ENCODE measurements at places on chromosomes 6 and 20.

DNA sequence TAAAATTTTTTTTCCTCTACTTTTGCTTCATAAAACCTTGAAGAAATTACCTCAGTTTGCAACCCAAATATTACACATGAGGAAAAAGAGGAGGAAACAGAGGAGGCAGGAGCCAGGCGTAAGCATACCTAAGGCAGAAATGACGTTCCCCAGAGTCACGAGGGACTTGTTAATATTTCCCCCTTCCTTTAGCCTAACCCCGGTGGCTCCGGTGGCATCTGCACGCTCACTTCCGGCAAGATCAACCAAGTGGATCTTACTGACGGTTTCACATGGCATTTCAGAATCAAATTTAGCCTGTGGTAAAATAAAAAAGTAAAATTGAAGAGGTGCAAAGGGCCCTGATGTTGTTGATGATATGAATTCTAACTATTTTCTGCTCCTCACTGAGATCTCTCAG is 67.4 kb downstream of the KIF16B start:
- no peak for DNase-seq

GRCh38 chr20:53699906-53700305 is 106.3 kb upstream of the ZNF217 start:
- DNase-seq: no peak

GRCh38 chr6:49515485-49516146 is 15.9 kb downstream of the GLYATL3 start:
- DNase-seq: no peak

DNA sequence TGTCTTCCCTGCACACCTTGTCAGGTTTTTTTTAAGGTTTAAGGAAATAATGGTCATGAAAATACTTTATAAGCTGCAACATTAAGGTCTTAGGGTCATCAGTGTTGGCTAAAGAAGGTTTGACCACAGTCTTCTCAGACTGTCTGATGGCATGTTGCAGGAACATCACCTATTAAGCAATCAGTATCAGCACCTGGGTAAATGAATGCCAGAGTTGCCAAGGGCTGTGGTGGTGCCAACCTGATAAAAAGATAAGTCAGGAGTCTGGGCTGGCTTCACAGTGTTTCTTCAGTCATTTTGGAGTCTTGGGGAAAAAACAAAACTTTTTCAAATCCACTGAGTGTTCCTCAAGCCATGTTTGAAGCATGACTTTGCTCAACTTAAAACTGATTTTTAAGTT is 61.5 kb upstream of the VSTM2L start:
- DNase-seq: no peak

DNA sequence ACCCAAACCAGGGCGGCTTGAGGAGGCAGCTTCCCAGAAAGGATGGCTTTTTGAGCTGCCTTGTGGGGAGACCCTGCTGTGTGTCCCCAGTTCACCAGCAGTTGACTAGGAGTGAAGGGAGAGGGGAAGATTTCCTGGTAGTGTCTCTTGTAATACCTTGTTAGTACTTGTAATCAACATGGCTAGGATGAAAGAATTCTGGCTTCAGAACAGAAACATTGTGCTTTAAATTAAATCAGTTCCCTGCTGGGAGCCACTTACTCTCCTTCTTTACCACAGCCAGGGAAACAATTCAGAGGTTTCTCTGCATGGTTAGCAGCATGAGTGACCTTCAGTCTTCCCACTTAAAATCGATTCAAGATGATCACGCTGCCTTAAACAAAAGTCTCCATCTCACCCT is 525.4 kb upstream of the ID4 start:
- DNase-seq: no peak

DNA sequence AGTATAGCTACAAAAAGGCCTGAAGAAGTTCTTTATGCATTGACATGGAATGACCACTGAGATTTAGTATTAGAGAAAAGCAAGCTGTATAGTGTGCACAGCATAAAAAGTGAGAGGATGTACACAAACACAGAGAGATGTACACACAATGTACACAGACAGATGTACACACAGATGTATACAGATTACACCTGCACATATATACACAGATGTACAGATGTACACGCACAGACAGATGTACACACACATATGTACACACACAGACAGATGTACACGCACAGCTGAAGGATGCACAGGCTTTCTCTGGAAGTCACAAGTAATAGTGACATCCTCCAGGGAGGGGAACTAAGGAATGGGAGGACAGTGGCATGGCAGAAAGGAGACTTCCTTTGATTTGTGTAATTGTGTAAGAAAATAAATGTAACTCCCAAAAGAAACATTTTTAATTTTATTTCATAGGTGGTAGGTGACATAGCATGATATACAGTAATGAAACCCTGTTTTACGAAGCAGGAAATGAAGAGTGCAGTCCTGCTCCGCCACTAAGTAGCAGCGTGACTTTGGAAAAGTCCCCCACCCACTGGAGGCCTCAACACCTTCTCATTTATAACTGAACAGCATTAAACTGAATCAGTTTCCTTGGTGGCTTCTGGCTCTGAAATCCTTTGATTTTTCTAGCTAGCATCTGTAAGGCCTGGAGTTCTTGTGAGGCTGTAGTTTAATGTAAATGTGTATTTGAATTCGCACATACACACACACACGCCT is 14.1 kb downstream of the NFATC2 start:
- no peak for DNase-seq

- DNase-seq: no peak
These were observed 117.5 kb downstream of the CEBPB start for GRCh38 chr20:50308166-50308512.

DNA sequence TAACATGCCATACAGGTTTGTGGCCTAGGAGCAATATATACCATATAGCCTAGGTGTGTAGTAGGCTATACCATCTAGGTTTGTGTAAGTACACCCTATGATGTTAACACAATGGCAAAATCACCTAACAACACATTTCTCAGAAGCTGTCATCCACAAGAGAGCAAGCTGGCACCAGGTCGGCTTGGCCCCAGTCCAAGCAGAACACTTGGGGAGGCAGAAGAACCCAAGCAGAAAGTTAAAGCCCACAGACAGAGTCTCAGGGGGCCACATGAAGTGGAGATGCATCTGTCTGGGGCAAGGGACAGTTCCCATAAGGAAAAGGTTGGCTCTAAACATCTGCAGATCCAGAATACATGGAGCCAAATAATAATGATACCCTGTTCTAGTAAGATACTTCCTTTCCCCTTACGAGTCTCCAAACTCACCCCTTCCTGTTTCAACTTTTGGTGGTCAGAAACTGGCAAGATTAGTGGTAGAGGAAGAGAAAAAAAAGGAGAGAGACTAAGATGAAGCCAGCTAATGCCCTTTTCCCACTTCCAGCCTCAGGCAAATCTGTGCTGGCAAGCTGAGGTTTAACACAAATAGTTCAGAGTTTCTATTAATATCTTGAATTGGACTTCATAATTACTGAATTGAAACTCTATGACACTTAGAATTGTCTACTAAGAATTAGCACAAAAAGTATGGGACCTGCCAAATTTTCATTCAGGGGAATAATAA is 29.5 kb downstream of the TCF21 start:
- no peak for DNase-seq

DNA sequence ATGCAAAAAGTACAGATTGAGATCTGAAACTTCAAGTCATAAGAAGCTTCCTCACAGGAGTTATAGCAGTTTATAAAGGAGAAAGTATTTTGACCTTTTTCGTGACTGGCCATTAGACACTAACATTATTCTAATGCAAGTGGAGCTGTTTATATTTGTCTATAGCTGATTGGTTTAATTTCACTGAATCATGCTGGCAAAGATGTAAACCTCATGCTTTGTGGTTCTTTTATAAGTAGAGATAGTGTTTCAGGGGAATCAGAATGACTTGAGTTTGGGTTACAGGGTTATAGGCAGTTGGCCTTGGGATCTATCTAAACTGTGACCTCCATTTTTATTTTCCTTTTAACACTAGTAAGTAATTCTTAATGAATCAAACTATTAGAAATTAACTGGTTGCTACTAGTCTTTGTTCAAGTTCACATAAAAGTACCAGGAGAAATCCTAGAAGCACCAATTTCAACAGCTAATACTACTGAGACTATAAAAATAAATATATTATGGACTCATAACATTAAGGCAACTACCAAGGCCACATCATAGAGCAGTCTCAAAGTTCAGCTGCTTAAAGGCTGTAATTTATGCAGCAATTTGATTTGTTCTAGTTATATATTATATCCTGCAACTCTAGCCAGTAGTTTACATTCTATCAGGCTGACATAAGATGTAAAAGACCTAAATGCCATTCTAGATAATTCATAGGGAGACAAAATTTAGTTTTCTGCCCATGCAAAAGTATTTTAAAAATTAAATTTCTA is 94.0 kb downstream of the RNGTT start:
- no peak for DNase-seq

- DNase-seq: no peak
These were observed 42.4 kb downstream of the NEDD9 start for GRCh38 chr6:11189865-11190624.

- no peak for DNase-seq
These were observed 268.9 kb upstream of the HS3ST5 start for GRCh38 chr6:114611696-114612095.

DNA sequence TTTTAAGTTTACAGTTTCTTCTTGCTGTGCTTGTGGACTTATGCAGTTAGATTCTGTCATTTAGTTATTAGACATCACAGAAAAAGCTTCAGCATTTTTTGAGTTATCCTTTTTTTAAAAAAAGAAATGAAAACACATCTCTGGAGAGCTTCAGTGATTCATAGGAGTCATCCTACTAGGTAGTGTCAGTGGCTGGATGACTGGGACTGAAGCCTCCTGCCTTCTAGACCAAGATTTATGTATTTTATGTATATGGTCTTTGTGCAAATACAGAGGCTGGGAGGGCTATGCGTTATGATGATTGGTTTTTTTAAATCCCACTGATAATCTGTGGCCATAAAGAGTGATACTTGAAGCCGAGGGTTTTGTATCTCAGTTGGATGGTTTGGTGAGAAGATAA is 125.9 kb upstream of the JAG1 start:
- no peak for DNase-seq
